CD4-positive, CD25-positive, alpha-beta regulatory T cell (primary cell): ENCODE measurements at places on chromosomes 7 and 10. TPM values are rescaled to one million over a fixed set of nuclear protein-coding genes. Genes with fewer than 3 reads are reported as not detected.

The PDE1C gene
- not detected for polyA plus RNA-seq

The AS3MT gene
- not detected for polyA plus RNA-seq

The KIFBP gene
- polyA plus RNA-seq = 4.0 TPM

The ODAD2 gene
- not detected for polyA plus RNA-seq

- no peaks in the 10 kb centered on the region for H3K27me3 ChIP-seq
- H3K36me3 ChIP-seq = no peaks in the 10 kb centered on the region
- no peaks in the 10 kb centered on the region for H3K4me1 ChIP-seq
- no peak overlapping the region for H3K27ac ChIP-seq
Observed at GRCh38 chr10:78964952-78965633, 103.7 kb upstream of the ZMIZ1 start.

DNA sequence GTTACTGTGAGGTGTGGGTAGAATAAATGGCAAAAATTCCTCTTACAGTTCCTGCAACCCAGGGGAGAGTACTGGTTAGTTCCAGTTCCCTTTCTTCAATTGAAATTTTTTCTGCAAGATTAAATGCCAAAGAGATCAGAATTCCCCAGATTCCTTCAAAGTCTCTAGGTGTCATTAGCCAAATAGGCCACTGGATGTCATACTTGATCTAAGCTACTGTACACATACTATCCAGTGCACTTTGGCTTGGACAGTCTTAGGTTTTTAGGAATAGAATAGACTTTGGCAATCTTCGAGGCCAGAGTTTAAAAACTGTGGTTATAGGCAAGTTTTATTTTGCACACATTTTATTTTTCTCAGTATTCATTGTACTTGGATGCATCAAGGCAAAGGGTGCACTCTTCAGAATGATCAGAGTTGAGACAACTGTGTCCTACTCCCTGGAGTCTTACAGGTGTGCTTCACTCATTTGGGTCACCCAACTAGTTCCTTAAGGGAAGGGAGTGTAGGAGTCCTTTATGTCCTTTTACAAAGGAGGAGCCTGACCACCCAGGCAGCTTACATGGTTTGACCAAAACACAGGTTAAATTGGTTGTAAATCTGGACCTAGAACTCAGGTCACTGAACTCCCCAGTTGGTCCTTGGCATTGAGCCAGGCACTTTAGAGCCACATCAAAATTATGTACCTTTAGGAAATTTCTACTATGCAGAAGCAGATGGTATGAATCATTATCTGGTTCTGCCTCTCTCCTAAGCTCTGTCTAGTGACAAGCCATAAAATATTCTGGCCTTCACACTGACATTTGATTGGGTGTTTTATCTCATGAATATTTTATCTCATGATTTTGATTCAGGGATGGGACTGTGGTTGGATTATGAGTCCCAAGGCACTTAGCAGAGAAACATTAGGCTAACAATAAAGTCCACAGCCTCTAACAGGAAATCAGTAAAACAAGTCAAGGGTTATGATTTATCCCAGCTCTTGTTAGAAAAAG is 49.5 kb downstream of the ASAH2B start:
- H3K27ac ChIP-seq = no peak overlapping the region
- no peak overlapping the region for H3K4me3 ChIP-seq
- peaks cover 9% of the 10 kb centered on the region for H3K27me3 ChIP-seq

DNA sequence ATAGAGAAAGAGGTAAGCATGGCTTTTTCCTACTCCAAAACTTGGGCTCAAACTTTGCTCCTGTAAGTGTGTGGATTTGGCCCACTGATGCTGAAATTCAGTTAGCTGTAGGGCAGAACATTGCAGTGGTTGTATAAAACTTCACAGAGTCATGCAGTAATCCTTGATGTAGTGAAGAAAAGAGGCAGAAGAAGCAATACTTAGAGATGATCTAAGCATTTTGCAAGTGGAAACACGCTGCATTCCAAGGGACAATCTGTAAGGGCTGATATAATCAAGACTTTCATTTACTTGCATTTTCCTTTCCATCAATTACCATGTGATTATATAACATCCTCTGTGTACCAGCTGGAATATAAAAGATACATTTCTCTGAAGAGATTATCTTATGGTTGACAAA is 338.8 kb downstream of the DNAJB9 start:
- no peak overlapping the region for H3K27ac ChIP-seq
- DNase-seq = no peak
- no peaks in the 10 kb centered on the region for H3K36me3 ChIP-seq
- no peak overlapping the region for H3K4me3 ChIP-seq
- H3K4me1 ChIP-seq = no peaks in the 10 kb centered on the region

- peaks cover 11% of the 10 kb centered on the region for H3K27me3 ChIP-seq
- no peak overlapping the region for H3K4me3 ChIP-seq
- no peak for DNase-seq
- H3K36me3 ChIP-seq = no peaks in the 10 kb centered on the region
- H3K4me1 ChIP-seq = no peaks in the 10 kb centered on the region
- H3K27ac ChIP-seq = no peak overlapping the region
Observed at GRCh38 chr10:42177077-42177792, 461.1 kb downstream of the ZNF33B start.

DNA sequence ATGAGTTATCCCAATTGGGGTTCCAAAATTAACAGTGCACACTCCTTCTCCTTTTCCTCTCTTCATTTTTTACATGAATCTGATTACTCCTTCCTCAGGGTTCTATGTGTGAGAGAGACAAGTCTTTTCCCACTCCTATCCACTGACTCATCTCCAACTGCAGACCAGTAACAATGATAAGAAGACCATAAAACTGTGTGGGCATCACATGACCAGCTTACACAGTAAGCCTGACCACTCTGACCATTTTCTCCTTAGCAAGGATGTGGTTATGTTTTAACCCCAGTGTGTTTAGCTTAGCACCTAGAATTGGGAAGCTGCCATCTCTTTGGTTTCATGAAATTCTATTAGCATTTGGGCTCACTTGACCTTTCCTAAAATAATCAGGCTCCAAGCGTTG is 145.0 kb upstream of the CALCR start:
- no peak overlapping the region for H3K27ac ChIP-seq
- H3K4me1 ChIP-seq = no peaks in the 10 kb centered on the region
- H3K4me3 ChIP-seq = no peak overlapping the region

DNA sequence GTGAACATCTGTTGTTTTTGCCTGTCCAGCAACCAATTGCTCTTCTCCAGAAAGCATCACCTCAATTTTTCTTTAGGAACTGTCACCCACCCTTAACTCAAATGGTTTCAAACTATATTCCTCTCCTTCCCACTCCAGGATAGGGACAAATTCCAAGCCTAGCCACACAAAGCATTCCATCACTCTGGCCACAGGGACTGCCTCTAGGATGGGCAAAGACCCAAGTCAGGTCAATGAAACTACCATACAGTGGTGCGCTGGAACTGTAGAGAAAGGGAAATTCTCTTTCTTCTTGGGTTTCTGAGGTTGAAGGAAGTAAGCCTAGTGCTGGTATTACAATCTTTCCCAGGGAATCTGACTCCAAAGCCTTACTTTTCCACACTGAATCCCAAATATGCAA is 3.6 kb downstream of the MICU1 start:
- peaks cover 22% of the 10 kb centered on the region for H3K4me1 ChIP-seq
- H3K27ac ChIP-seq = no peak overlapping the region
- no peak overlapping the region for H3K4me3 ChIP-seq
- no peak for DNase-seq
- no peaks in the 10 kb centered on the region for H3K27me3 ChIP-seq

GRCh38 chr10:580778-581177 is 108.7 kb downstream of the DIP2C start:
- H3K4me1 ChIP-seq = no peaks in the 10 kb centered on the region
- H3K27me3 ChIP-seq = no peaks in the 10 kb centered on the region
- H3K4me3 ChIP-seq = no peak overlapping the region

DNA sequence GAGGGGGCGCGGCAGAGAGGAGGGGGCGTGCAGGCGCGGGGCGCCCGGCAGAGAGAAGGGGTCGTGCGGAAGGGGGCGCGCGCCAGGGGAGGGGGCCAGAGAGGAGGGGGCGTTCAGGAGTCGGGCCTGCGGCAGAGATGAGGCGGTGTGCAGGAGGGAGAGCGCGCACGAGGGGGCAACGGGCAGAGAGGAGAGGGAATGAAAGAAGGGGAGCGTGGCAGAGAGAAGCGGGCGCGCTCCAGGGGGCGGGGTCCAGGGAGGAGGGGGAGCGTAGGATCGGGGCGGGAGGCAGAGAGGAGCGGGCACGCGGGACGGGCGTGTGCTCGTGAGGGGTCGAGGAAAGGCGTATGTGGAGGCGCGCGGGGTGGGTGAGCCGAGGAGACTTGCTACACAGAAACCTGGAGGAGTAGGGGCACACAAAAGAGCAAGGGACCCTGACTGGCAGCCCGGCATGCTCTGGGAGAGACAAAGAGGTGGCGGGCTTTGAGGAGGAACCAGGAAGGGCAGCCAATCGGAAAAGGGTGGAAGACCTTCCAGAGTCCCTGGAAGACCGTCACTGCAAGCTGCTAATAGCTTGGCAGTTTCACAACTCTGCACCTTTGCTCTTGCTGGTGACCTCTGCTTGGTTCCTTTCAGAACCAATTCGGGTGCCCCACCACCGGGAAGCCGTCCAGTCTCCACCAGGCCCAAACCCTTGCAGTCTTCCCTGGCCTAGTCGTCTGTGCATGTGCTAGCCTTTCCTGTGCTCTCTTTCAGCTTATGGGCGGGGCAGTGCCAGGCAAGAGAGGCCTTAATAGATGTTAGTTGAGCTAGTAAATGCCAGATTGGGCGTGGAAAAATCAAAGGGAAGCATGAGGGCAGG is 639 bp downstream of the DYDC2 start:
- no peak overlapping the region for H3K27ac ChIP-seq
- H3K4me3 ChIP-seq = no peak overlapping the region
- no peaks in the 10 kb centered on the region for H3K36me3 ChIP-seq
- H3K27me3 ChIP-seq = peaks cover 17% of the 10 kb centered on the region

GRCh38 chr10:35025916-35026315 is 64.2 kb downstream of the CUL2 start:
- H3K4me1 ChIP-seq = no peaks in the 10 kb centered on the region
- H3K4me3 ChIP-seq = no peak overlapping the region
- no peak for DNase-seq
- H3K27me3 ChIP-seq = no peaks in the 10 kb centered on the region
- no peak overlapping the region for H3K27ac ChIP-seq

GRCh38 chr10:66958466-66958865 is 32.6 kb downstream of the LRRTM3 start:
- no peak overlapping the region for H3K27ac ChIP-seq
- no peaks in the 10 kb centered on the region for H3K36me3 ChIP-seq
- H3K27me3 ChIP-seq = no peaks in the 10 kb centered on the region
- no peak overlapping the region for H3K4me3 ChIP-seq
- DNase-seq = no peak
- no peaks in the 10 kb centered on the region for H3K4me1 ChIP-seq

DNA sequence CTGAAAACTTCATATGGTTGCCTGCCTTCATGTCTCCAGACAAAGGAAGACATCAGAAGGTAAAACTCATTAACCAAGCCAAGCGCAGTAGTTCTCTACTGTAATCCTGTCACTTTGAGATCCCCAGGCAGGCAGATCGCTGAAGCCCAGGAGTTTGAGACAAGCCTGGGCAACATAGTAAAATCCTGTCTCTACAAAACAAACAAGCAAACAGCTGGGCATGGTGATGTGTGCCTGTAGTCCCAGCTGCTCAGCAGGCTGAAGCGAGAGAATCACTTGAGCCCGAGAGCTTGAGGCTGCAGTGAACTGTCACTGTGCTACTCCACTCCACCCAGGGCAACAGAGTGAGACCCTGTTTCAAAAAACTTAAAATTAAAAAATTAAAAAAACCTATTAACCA is 467.4 kb upstream of the SORCS1 start:
- H3K36me3 ChIP-seq = no peaks in the 10 kb centered on the region
- H3K4me3 ChIP-seq = no peak overlapping the region
- H3K27me3 ChIP-seq = no peaks in the 10 kb centered on the region
- no peak overlapping the region for H3K27ac ChIP-seq

GRCh38 chr10:48480397-48481374 is 124.2 kb downstream of the ARHGAP22 start:
- no peak for DNase-seq
- H3K27ac ChIP-seq = no peak overlapping the region
- no peak overlapping the region for H3K4me3 ChIP-seq
- H3K4me1 ChIP-seq = no peaks in the 10 kb centered on the region
- H3K36me3 ChIP-seq = no peaks in the 10 kb centered on the region
- no peaks in the 10 kb centered on the region for H3K27me3 ChIP-seq

- H3K36me3 ChIP-seq = no peaks in the 10 kb centered on the region
- no peak overlapping the region for H3K27ac ChIP-seq
- no peak for DNase-seq
- no peak overlapping the region for H3K4me3 ChIP-seq
- no peaks in the 10 kb centered on the region for H3K27me3 ChIP-seq
- peaks cover 3% of the 10 kb centered on the region for H3K4me1 ChIP-seq
Observed at GRCh38 chr7:27918503-27918902, 178.5 kb downstream of the TAX1BP1 start.

- H3K27ac ChIP-seq = no peak overlapping the region
- H3K36me3 ChIP-seq = no peaks in the 10 kb centered on the region
- no peak overlapping the region for H3K4me3 ChIP-seq
- H3K4me1 ChIP-seq = no peaks in the 10 kb centered on the region
Observed at GRCh38 chr10:43039624-43040481, 37.0 kb upstream of the RET start.
